A549 treated with Mapracorat at 1 μM for 4 hours (cell line): ENCODE measurements at places on chromosomes 7 and 10. TPM values are rescaled to one million over a fixed set of nuclear protein-coding genes. Genes with fewer than 3 reads are reported as not detected.

The CFAP69 gene
- 2.0 to 3.3 TPM (median 2.4 TPM) in 5 replicates for total RNA-seq

The PARD3 gene
- total RNA-seq = 57.8 to 71.5 TPM (median 60.2 TPM) in 5 replicates

The DEPP1 gene
- total RNA-seq = 1.6 to 2.5 TPM (median 2.0 TPM) in 5 replicates

The ITPRID1 gene
- total RNA-seq = not detected in 5 replicates

The SRRM3 gene
- total RNA-seq = 8.0 to 11.6 TPM (median 11.3 TPM) in 5 replicates

The CYP3A4 gene
- 0.09 to 0.10 TPM in 2 of 5 replicates, not detected in the others for total RNA-seq

The AOC1 gene
- 0.05 to 0.32 TPM (median 0.13 TPM) in 3 of 5 replicates, not detected in the others for total RNA-seq

The HSPA12A gene
- total RNA-seq = 8.8 to 10.5 TPM (median 9.7 TPM) in 5 replicates

The BICC1 gene
- total RNA-seq = 16.5 to 19.6 TPM (median 18.9 TPM) in 5 replicates

The OR2A5 gene
- not detected in 5 replicates for total RNA-seq

The STRIP2 gene
- 5.6 to 7.4 TPM (median 6.5 TPM) in 5 replicates for total RNA-seq

The LIPK gene
- total RNA-seq = not detected in 5 replicates

The HELLS gene
- 22.9 to 28.9 TPM (median 23.8 TPM) in 5 replicates for total RNA-seq

The STARD3NL gene
- total RNA-seq = 50.7 to 65.7 TPM (median 56.9 TPM) in 5 replicates

The SH3PXD2A gene
- total RNA-seq = 0.80 to 1.6 TPM (median 1.3 TPM) in 5 replicates

The KCND2 gene
- not detected in 5 replicates for total RNA-seq

The ATP6V0A4 gene
- total RNA-seq = 0.14 to 0.27 TPM (median 0.18 TPM) in 5 replicates

The OPALIN gene
- not detected in 5 replicates for total RNA-seq

The PNLIP gene
- 0.11 to 0.12 TPM in 2 of 5 replicates, not detected in the others for total RNA-seq

The TMEM209 gene
- total RNA-seq = 12.0 to 15.9 TPM (median 14.2 TPM) in 5 replicates

The DLX6 gene
- not detected in 5 replicates for total RNA-seq

The NKX2-3 gene
- total RNA-seq = 0.06 to 0.11 TPM (median 0.08 TPM) in 3 of 5 replicates, not detected in the others

The CRHR2 gene
- 0.05 to 0.08 TPM (median 0.05 TPM) in 4 of 5 replicates, not detected in the other for total RNA-seq

The VTI1A gene
- total RNA-seq = 10.3 to 14.9 TPM (median 13.3 TPM) in 5 replicates

The NDUFB8 gene
- total RNA-seq = 265 to 289 TPM (median 277 TPM) in 5 replicates

The UCMA gene
- not detected in 5 replicates for total RNA-seq

The CTAGE15 gene
- total RNA-seq = not detected in 5 replicates
